ENCODE measurements at places on chromosomes 12 and 14.

DNA sequence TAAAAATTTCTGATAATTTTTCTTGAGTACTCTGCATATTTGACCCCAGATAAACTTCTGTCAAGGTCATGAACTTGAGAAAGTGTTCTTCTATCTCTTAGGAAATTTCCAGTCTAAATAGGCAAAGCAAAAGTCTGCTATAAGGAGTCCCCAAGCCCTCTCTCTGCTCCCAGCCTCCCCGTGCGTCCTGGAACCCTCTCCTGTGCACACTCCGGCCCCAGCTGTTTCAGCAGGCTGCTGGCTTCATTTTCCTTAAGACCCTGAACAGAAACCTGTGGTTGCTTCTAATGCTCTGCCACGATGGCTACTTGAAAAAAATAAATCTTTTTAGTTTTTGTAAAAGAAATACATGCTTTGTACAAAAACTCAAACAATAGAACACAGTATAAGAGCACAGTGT lies 14.7 kb downstream of the KRT2 start:
- no peak for DNase-seq

DNA sequence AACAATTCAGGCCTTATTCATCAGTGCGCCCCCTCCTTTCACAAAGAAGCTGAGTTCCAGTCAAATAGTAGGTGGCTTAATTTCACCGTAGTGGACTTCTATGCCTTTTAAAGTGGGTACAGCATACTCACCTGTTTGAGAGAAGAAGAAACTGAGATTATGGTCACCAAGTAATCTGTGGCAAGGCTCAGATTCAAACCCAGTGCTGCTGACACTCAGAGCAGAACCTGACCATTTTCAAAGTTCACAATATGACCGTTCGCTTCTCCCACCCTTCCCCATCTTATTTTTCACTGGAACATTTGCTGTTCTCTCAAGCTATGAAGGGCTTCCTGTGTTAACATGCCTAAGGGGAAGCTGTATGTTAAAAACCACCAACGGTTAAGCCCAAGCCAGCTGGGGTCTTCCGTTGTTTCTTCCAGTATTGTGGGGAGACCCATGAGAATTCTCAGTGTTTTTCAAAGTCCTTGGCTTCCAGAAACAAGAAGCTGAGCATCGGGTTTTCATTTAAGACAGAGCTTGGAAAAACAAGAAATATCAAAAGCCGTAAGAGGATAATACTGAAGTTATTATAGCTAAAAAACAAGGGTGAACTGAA lies 6.1 kb upstream of the PSMA6 start:
- no peak for DNase-seq

- no peak for DNase-seq
These were observed 4.5 kb upstream of the NUMB start for GRCh38 chr14:73462815-73463214.

GRCh38 chr12:57169969-57170368 lies 22.6 kb upstream of the LRP1-AS start:
- DNase-seq: no peak

DNA sequence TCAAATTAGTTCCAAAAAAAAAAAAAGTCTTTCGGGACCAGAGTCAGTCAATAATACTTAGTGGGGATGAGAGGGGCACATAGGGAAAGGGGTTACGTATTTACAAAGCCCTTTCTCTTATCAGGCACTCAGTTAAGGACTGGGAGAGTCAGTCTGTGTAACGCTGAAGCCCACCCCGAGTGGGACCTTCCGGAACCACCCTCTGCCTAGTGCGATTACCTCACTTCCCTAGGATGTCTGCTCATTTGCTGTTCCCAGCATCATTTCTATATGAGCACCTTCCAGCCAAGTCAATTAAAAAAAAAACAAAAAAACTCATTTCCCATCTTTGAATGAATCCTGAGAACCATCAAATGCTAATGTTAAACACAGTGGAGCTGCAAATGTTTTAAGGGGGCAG lies 76.9 kb downstream of the BMP4 start:
- no peak for DNase-seq

- DNase-seq: no peak
These were observed 90.2 kb downstream of the CHGA start for GRCh38 chr14:93012951-93013719.

All from activated T-helper 9 cell treated with anti-CD3 and anti-CD28 coated beads, Interleukin-2, amount 50 U/mL, for 16 hours (primary cell).